Brain (organoid and tissue), 16 donors: ENCODE measurements at places on chromosomes 12 and 14.

GRCh38 chr14:40870252-40870651, 736.4 kb upstream of the LRFN5 start:
- DNase-seq, result peak; percentile 25

DNA sequence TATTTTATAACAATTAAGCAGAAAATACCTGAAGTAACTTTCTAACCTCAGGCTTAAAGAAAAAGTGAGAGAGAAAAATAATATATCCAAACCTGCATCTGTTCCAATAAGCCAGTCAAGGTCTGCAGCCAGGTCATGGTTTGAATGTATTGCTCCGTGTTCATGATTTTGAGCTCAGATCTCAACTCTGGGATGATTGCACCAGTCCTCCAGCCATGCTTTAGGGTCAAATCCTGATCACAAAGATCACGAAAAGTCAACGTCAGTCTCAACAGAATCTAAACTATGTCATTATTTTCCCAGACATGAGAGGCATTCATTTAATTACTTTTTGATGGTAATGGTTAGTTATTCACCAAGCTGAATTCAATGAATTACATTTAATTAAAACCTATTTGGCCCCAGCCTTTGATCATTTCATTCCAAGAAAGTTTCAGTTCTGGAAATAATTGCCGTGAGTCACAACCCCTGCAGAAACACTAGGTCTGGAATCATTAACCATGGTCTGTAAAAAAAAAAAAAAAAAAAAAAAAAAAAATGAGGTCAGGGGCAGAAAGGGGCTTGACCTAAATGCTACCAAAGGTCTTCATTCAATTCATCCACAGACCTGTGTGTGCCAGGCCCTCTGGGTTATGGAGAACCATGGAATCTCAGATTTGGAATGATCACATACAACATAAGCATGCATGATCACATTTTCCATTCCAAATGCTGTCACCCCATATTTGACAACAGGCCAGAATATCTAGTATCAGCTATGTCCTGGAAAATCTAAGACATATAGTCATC, 55.6 kb downstream of the NT5DC3 start:
- DNase-seq, result no peak

DNA sequence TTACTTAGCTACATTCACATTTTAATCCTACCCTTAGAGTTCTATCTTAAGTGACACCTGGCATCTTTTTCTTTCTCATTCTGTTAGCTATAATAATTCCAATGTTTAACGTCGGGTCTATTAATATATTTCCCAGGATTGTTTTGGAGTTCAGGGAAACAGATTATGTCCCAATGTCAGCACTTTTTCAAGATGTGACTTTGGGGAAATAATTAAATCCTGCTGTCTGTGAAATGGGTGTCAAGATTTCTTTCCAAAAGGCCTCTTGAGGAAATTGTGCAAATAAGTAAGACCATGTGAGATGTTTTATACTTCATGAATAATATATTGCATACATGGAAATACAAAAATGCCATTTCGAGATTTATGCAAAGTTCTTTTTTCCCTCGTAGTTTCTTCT, 887.6 kb upstream of the SEL1L start:
- no peak for DNase-seq

GRCh38 chr12:87082756-87083155, 826.6 kb upstream of the MGAT4C start:
- no peak for DNase-seq

- DNase-seq, result no peak
These were observed 153.6 kb downstream of the ATP23 start for GRCh38 chr12:58095002-58095401.

DNA sequence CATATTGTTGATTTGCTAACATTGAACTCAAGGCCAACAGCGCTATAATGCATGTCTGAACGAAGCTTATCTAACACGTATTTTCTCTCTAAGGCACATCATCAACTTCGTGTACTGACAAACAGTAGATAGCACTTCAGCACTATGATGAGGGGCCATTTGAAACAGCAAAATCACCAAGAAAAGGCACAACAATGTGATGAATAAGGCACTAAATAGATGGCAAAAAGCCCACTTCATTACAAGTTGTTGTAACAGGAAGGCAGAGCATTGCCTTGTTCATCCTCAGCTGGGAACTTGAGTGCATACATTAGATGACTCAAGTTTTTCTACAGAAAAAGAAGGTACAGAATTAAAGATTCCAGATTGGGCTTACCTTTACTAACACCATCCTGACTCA, 75.2 kb downstream of the LIN7A start:
- DNase-seq, result no peak

DNA sequence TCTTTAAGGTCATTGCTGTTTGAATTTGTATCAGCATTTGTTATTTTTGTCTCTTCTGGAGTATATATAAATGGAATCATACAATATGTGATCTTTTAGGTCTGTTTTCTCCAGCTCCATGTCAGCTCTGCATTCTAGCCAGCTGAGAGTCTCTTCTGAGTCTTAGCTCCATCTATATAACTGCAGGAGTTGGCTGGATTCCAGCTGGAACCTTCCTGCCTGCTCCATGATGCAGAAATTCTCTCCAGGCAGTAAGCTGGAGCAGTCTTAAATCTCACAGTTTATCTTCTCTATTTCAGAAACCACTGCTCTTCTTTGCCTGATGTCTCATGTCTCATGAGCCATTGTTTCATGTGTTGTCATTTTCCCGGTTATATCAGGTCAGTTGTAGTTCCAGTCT, 827.6 kb downstream of the NRXN3 start:
- DNase-seq, result peak; percentile 90

DNA sequence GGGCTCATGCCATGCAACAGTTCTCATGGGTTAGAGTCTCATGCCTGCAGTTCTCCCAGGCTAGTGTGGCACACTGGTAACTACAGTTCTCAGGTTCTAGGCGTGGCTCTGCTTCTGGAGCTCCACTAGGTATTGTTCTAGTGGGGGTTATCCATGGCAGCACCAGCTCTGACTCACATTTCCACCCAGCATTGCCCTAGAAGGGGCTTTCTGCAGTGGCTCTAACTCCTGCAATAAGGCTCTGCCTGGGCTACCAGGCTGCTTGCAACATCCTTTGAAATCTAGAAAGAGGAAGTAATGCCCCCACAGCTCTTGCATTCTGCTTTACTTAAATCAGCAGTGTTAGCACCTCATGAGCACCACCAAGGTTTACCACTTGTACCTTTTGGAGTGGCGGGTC, 220.3 kb upstream of the ARID2 start:
- DNase-seq, result no peak

DNA sequence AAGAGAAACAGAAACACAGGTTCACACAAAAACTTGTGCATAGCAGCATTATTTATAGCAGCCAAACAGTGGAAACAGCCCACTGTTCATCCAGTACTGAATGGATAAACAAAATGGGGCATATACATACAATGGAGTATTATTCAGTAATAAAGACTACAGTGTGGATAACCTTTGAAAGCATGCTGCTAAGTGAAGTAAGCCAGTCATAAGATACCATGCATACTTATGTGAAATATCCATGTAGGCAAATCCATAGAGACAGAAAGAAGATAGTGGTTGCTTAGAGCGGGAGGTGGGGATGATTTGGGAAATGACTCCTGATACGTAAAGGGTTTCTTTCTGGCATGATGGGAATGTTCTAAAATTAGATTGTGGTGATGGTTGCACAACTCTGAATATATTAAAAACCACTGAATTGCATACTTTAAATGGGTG, 99.4 kb downstream of the CRADD start:
- no peak for DNase-seq

DNA sequence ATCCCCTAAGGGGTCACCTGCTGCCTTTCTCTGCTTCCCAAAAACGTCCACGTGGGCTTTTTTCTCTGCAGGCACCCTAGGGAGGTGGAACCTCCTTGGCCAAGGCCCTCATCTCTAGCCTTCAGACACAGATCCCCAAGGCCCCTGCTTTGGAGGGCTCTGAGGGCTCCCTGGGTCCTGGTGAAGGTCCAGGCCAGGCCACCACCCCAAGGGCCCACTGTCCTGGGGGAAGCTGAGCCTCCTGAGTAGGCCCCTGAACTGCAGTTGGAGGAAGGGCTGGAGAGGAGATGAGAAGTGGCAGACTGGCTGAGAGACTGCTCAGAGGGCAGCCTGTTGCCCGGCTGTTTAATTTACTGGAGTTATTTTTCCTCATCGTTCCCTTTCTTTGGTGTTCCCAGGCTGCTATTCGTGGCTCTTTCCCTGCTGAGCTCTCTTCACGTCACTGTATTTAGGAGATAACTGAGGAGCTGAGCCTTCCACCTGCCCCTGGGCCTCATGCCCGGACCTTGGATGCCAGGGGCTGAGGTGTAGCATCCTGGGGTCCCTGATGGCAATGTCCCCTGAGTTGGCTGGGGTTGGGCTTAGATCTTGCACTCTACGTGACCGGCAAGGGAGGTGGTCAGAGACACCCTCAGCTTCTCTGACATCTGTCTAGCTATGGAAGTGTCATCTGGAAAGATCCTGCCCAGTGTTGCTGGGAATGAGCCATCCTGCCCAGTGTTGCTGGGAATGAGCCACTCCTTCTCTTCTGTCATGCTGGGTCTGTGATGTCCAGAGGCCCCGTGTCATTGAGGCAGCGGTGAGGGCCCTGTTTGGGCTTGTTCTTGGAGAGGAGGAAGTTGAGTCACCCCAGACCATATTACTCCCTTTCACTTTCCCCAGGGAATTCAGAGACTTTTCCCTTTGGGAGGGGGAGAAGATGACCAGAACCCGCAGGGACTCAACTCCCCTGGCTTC, 139.8 kb downstream of the TSPAN9 start:
- DNase-seq, result no peak

DNA sequence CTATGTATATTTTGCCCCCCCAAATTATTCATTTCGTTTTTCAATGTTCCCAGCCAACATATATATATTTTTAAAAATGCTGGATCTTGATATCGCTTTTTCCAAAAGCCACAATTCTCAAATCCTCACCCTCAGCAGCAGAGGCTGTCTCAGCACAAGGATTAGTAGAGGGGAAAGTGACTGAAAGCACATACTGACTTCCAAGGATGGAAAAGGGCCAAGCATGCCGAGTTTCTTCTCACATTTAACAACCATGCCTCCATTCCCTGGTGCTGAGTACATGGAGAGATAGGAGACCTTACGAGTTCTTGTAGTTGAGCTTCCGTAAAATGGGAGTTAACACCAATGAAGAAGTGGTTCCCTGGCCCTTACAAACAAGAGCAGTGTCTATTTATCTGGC, 403.4 kb upstream of the DCN start:
- DNase-seq, result no peak

- DNase-seq, result no peak
These were observed 35.8 kb downstream of the SPATA7 start for GRCh38 chr14:88421286-88421685.

DNA sequence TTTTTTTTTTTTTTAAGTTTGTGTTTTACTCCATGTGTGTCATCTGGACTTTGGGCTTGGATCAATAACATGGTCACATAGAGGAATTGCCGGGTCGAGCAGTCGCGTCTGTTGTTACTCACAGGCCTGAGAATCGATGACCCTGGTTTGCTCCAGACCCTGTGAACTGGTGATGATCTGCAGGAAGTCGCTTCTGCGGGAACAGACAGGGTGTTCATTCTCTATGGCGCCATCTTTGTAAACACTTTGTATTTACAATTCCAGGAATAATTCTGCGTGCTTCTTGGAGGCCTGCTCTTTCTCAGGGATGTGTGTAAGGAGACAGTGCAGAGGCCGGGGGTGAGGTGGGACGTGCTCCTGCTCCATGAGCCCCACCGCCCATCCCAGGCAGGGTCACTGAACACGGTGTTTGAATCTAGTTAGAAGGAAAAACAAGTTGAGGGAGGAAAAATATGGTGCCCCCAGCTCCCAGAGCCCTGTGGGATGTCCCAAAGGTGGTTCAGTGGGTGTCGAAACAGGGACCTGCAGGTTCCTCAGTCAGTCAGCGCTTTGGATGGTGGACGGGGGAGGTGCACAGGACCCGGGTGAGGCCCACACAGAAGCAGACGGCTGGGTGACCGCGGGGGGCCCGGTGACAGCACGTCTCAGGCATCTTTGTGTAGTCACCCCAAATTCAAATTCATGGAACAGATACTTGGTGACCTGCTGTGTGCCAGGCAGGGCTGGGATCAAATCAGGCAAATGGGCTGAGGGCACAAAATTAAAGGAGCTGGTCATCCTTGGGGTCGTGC, 58.8 kb downstream of the ADGRD1 start:
- no peak for DNase-seq

GRCh38 chr14:50963919-50964318, 19.6 kb upstream of the PYGL start:
- no peak for DNase-seq

- no peak for DNase-seq
These were observed 36.0 kb downstream of the SYNDIG1L start for GRCh38 chr14:74389980-74390379.

DNA sequence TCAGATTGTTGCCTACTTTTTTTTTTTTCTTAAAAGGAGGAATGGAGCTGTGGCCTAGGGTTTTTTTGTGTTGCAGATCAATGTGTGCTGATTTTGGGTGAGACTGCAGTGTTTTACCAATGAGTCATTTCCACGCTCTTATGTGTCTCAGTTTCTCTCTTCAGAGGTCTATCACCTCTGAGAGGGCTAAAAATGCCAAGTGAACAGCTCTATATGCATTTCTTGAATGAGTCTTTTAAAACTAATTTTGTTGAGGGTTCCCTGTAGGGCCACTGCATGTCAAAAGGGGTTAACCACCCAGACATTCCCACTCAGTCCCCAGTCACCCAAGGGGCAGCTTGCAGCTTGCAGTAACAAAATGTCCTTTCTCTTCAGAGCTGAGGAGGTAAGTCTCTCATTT, 24.3 kb upstream of the GLIPR1L2 start:
- DNase-seq, result no peak

DNA sequence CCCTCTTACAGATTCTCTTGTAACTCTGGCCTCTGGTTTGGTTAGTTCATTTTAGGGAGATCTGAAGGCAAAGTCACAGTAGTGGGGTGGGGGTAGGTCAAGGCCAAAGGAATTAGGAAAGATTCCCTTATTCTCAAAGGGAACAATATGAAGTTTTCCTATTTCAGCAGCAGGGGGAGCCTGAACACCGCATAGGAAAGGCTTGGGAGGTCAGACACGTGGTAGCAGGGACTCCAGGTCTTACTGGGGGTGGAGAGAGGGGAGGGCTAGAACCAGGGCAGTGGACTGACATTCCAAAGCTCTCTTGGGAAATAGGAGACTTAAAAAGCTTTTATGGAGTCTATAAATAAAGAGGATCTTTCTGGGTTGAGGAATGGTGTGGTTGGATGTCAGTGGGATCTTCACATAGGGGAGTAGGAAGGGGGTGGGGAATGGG, 1.3 kb downstream of the ZC3H10 start:
- DNase-seq, result peak; percentile 57

GRCh38 chr12:24109381-24110039, 160.0 kb upstream of the SOX5 start:
- peak; percentile 51 for DNase-seq
